ENCODE measurements at places on chromosomes 7 and 10. TPM values are rescaled to one million over a fixed set of nuclear protein-coding genes. Genes with fewer than 3 reads are reported as not detected.

Gene CPVL
- 2.6 TPM for polyA plus RNA-seq

Gene LRRD1
- polyA plus RNA-seq: not detected

Gene TMEM72
- polyA plus RNA-seq: not detected

Gene HOXA5
- 29.6 TPM for polyA plus RNA-seq

Gene AMZ1
- polyA plus RNA-seq: not detected

Gene NODAL
- not detected for polyA plus RNA-seq

Gene ZDHHC16
- polyA plus RNA-seq: 25.2 TPM

Gene ETV1
- 1.7 TPM for polyA plus RNA-seq

Gene TSPAN15
- 25.0 TPM for polyA plus RNA-seq

Gene ADRB1
- polyA plus RNA-seq: 8.9 TPM
